ENCODE measurements at places on chromosomes 7 and 10.

- no peak for DNase-seq
These were observed 89.4 kb upstream of the SEMA3E start for GRCh38 chr7:83738291-83738835.

GRCh38 chr7:87538052-87538451 is 62.6 kb upstream of the ABCB4 start:
- DNase-seq: no peak

DNA sequence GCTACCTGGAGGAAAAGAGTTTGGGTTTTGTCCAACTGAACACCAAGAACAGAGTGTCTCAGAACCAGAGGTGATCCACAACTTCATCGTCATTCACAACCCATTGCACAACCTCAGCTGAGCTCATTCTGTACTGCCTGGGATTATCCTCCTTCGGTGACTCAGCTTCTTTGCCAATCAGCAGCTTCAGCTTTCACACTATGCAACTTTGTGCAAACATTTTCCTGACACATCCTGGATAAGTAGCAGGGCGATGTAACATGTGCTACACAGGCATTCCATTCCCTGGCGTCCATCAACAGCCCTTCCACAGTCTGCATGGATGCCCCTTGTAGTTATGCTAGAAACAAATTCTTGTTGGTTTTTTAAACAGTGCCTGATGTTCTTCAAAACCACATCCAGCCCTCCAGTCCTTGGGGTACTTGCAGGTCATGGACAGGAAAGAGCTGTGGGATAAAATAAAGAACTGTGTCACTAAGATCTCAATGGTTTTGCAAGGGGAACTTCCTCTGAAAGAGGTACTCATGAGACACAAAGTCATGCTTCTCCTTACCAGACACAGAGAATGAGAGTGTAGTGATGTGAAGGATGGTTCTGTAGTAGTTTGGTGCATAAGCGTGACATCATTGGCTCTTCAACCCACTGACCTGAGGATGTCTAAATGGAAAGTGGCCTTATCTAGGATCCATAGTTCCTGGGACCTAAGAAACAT is 478.5 kb downstream of the KIF20B start:
- DNase-seq: no peak

DNA sequence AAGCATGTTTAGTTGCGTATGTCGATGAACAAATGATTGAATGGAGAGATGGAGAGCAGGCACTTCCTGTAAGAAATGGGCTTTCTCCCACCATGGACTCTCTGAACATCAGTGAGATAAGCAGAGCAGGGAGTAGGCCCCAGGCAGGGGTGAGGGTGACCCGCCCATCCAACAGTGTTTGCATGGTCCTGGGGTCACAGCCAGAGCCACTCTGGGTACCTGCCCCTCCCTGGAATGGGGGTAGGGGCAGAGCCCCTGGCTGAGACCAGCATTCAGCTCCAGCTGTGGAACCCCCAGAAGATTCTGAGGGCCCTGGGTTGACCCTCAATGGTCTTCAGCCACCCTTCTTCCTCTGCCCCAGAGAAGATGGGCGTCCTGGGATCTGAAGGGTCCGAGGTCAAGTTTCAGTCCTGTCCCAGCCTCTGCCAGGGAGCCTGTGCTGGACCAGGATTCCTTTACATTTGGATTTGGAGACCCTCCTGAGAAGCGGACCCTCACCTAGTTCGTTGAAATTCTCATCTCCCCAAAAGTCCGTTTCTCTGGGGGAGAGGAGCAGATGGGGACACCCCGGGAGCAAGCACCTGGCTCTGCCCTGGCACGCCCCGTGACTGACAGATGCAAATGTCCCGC is 2.4 kb upstream of the FGF8 start:
- DNase-seq: no peak
